Activated naive CD4-positive, alpha-beta T cell (primary cell): ENCODE measurements at places on chromosomes 3 and 15.

GRCh38 chr3:184750349-184751083 lies 38.7 kb upstream of the MAGEF1 start:
- DNase-seq = no peak

DNA sequence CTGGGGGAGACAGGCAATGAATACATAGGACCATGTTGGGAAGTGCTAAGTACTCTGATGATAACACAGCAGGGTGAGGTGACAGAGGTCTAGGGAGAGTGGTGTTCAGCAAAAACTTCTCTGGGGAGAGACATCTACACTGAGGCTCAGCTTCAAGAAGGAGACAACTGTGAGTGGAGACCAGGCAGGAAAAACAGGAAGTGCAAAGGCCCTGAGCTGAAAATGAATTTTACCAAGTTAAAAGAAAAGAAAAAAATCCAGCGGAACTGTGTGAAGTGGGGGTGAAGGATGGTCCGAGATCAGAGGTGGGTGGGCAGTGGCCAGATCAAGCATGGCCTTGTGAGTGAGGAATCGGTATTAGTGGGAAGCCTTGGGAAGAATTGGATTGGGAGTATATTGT lies 110.1 kb upstream of the CLSTN2 start:
- no peak for DNase-seq

DNA sequence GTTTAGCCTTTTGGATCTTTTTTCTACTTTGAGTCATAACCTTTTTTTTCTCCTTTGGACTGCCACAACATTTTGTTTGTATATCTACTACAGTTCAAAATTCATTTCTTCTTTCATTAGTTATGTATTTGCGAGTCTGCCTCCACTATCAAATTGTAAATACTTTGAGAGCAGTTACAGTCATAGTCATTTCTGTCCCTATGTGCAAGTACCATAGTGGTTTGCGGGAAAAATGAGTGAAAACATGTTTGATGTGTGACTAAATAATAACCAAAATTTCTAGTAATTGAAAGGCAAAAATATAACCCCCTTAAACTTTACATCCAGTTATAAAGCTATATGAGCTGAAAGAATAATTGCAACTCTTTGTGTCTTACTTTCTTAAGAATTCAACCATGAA lies 45.8 kb upstream of the CCDC50 start:
- DNase-seq = no peak

DNA sequence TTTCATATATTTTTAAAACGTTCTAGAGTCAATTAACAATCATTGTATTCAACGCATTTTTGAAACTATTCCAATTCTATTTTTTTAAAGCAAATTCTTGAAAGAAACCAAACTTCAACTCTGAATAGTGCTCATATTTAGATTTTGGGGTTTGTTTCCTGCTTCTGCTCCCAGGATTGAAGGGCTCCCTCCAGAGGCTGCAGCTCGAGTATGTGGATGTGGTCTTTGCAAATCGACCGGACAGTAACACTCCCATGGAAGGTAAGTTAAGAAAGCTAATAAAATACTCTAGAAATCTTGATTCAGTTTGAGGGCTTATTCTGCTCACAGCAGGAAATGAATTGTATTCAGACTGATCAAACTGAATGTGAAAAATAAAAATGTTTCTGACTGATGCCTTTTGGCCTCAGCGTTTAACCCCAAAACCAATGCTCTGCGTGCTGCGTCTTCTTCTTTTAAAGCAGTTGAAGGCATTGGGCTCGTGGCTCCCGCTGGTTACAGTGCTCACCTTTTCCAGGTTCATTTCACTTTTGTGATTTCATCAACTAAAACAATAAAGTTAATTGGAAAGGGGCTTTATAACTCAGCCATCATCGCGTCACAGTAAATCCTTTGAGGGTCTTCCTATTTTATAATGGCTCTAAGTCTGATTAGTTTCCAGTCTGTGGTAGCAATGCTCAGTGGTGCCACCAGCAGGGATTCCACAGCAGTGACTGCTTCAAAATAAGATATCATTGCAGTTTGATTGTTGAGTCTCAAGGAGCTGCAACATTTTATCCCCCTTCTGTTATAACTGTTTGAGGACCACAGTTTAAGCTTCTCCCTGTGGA lies 80.1 kb downstream of the SSR3 start:
- DNase-seq = no peak

GRCh38 chr15:48632651-48633050 lies 12.9 kb downstream of the FBN1 start:
- no peak for DNase-seq

GRCh38 chr3:99639579-99639978 lies 1.2 kb downstream of the COL8A1 start:
- no peak for DNase-seq

- DNase-seq = no peak
Observed at GRCh38 chr15:99630607-99631131, 64.9 kb downstream of the MEF2A start.

DNA sequence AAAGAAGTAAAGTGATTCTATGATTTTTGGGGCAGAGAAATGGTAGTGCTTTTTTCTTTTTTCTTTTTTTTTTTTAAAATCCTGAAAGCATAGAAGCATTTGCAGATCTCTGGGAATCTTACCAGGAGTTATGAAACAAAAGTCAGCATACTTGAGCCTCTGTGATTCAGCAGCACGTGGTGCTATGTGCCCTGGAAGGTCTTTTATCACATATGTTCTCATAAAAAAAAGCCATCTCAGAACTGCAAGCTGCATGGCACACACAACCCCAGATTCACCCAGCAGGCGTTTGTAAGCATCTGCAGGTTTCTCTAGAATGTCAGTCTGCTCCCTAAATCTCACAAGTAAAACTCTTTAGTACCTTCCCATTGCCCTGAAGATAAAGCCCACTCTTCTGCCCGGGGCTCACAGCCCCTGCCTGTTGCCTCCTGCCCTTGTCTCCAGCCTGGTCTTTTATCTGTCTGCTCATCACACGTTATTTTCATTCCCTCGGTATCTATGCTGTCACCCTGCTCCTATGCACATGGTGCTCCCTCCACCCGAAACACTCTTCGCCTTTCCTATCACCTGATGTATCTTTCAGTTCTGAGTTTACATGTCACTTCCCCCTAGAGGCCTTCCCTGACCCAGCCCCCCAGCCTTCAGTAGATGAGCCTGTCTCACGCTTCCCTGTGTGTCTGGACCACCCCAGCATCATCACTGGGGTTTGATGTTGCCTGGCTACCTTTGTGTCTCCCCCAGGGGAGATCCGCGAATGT lies 72.4 kb downstream of the CHDH start:
- no peak for DNase-seq

DNA sequence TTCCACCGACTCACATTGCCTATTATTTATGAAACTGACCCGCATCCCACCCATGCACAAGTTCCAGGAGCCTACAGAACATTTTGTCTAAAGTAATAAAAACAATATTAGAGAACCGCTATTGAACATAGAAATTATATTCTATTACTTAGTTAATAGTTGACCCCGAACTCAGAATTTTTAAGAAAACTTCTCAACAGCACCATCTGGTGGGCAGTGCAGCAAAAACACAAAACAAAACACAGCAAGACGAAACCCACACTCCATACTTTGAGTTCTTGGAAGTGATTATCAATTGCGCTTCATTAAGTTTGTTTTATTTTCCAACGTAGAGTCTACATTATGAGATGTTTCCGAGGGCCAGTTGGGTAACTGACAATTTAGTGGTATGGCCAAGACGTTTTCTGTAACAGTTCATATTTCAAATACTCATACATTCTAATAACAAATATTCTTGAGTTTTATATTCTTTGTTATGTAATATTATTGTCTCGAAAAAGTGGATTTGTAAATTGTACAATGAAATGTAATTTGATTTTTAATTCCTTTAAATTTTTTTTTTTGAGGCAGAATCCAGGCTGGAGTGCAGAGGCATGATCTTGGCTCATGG lies 24.0 kb upstream of the C3orf70 start:
- DNase-seq = no peak

DNA sequence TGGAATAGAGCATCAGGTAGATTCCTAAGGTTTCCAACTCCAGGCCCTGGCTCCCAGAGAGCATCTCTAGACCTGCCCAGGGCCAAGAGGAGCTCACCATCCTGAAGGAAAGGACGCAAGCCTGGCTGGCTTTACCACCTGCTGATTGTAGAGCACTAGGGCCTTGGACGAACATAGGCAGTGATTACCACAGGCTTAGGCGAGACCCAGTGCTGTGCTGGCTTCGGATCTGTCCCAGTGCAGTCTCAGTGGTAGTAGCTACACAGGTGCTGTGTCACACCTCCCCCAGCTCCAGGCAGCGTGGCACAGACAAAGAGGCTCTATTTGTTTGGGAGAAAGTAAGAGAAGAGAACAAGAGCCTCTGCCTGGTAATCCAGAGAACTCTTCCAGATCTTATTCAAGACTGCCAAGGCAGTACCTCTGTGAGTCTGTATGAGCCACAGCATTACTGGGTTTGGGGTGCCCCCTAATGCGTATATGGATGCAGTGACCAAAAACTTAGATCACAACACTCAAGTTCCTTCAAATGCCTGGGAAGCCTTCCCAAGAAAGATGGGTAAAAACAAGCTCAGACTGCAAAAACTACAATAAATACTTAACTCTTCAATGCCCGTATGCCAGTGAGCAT lies 25.4 kb downstream of the ISG20 start:
- DNase-seq = peak; percentile 21

GRCh38 chr15:46365572-46365971 lies 730.7 kb downstream of the SQOR start:
- DNase-seq = no peak

GRCh38 chr3:103847081-103848062 lies 1412.6 kb downstream of the ZPLD1 start:
- DNase-seq = no peak

- no peak for DNase-seq
Observed at GRCh38 chr15:94951538-94951937, 720.2 kb downstream of the MCTP2 start.

GRCh38 chr3:16338999-16339398 lies 74.0 kb downstream of the OXNAD1 start:
- no peak for DNase-seq

DNA sequence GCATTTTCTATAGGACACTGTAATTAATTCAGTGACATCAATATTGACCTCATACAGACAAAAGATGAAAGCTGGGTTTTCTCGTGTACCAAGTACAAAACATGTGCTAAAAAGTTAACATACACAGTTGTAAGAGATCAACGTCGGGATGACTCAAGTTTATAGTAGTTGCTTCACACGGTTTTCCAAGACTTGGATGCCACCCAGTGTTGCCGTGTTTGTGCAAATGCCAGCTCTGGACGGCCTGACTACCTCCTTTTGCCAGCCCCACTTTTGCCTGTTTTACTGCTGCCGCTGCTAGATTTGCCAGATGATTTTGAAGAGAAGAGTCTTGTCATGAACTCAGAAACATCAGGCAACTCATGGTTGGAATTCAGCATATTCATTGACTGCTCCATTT lies 17.6 kb downstream of the EMC7 start:
- no peak for DNase-seq

DNA sequence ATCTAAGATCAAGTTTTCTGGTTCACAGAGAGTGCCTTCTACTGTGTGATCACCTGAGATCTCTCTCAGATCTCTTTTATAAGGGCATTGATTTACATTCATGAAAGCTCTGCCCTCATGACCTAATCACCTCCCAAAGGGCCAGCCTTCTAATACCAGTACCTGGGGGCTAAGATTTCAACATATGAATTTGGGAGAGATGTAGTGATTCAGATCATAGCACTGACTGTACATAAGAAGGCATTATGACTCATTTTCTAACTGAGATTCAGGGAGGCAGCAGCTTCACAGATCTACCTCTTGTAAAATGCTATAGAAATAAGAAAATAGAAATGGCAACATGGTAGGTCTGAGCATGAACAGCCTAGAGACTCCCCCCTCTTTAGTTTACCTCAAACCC lies 39.6 kb downstream of the VGLL3 start:
- DNase-seq = no peak

GRCh38 chr15:26359855-26360254 lies 413.0 kb downstream of the GABRB3 start:
- DNase-seq = no peak

GRCh38 chr3:155070932-155071387 lies 9.2 kb upstream of the MME start:
- DNase-seq = no peak

- DNase-seq = no peak
Observed at GRCh38 chr15:78050441-78050809, 27.1 kb downstream of the TBC1D2B start.

GRCh38 chr3:172506094-172506493 lies 17.1 kb downstream of the TNFSF10 start:
- no peak for DNase-seq

GRCh38 chr15:33612721-33613304 lies 302.0 kb downstream of the RYR3 start:
- no peak for DNase-seq

DNA sequence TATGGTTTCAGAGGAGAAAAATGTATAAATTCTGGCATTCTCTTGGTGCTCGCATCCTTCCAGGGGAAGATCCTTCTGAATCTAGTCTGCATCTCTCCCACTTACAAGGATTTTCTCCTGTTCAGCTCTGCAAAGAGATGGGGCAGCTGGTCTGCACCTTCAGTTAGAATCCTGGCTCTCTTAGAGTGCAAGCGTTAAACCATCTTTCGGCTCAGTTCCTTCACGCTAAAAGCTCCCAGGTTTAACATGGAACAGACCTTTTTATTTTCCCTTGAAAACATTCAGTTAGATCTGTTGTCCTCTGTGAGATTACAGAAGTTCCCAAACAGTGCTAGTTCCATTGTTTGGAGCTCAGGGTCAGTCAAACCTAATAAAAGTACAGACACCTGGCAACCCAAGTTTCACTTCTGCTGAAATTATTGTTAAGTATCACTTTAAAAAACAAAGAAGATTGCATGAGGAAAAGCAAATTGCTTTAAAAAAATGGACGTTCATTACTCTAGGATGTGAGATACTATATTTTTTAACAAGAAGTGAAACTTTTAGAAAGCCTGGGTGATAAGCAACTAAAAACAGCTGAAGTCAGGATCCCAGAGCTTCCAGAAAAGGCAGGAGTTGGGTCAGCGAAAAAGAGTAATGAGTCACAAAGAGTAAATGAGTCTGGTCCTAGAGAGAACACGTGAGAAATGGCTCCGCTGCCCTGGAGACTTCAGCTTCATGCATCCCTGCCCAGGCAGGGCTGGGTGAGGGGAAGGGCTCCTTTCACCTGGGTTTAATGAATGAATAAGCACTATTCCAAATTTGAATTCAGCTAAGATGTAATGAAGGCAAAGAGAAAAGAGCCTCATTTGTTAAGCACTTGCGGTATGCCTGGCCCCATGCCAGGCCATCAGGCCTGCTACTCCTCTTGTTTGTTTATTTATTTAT lies 63.3 kb downstream of the ABTB1 start:
- no peak for DNase-seq

GRCh38 chr15:65081758-65082157 lies 5.2 kb downstream of the KBTBD13 start:
- DNase-seq = no peak

GRCh38 chr15:70440416-70441138 lies 322.8 kb downstream of the UACA start:
- no peak for DNase-seq

- DNase-seq = no peak
Observed at GRCh38 chr15:58432401-58432800, 610 bp downstream of the LIPC start.
